Neural crest cell (in vitro differentiated cells): ENCODE measurements at places on chromosomes 2 and 18. TPM values are rescaled to one million over a fixed set of nuclear protein-coding genes. Genes with fewer than 3 reads are reported as not detected.

The CYS1 gene
- not detected in 2 replicates for total RNA-seq

The RTP5 gene
- not detected in 2 replicates for total RNA-seq

The NYAP2 gene
- 0.35 and 0.36 TPM in 2 replicates for total RNA-seq

The SERPINB3 gene
- not detected in 2 replicates for total RNA-seq

The BOK gene
- 6.9 and 8.7 TPM in 2 replicates for total RNA-seq

The TMEM169 gene
- total RNA-seq: 29.7 and 34.8 TPM in 2 replicates

The SRD5A2 gene
- not detected in 2 replicates for total RNA-seq

The TCF4 gene
- total RNA-seq: 82.5 and 89.9 TPM in 2 replicates

The ACVR1C gene
- total RNA-seq: 0.09 and 0.26 TPM in 2 replicates

The DSG3 gene
- total RNA-seq: not detected in 2 replicates

The ZNF385B gene
- 2.1 and 3.4 TPM in 2 replicates for total RNA-seq

- no peak for DNase-seq
These were observed 633.9 kb downstream of the PLCL1 start for GRCh38 chr2:198438331-198438730.

DNA sequence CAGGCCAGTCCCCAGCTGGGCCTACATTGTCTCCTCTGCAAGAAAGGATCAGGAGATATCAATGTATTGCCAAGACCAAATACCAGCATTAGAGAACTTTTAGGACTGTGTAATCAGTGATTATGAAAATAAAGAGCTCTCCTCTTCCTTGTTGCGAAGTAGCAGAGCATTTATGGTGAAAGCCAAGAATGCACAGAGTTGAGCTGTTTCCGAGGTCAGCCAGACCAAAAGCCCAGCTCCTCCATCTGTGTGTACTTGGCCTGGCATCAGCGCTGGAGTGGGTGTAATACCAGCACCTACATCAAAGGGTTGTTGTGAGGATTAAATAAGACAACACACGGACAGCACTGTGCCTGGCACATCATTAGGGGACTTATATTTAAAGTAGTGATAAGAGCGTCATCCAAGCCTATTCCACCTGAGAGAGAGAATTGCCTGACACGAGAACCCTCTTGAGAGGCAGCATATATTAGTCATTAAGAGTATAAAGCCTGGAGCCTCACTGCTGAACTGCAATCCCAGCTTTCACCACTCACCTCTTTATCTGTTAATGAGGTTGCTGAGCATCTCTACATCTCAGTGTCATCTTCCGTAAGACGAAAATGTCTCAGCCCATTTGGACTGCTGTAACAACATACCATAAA, 7.4 kb upstream of the SLC16A14 start:
- DNase-seq: no peak

DNA sequence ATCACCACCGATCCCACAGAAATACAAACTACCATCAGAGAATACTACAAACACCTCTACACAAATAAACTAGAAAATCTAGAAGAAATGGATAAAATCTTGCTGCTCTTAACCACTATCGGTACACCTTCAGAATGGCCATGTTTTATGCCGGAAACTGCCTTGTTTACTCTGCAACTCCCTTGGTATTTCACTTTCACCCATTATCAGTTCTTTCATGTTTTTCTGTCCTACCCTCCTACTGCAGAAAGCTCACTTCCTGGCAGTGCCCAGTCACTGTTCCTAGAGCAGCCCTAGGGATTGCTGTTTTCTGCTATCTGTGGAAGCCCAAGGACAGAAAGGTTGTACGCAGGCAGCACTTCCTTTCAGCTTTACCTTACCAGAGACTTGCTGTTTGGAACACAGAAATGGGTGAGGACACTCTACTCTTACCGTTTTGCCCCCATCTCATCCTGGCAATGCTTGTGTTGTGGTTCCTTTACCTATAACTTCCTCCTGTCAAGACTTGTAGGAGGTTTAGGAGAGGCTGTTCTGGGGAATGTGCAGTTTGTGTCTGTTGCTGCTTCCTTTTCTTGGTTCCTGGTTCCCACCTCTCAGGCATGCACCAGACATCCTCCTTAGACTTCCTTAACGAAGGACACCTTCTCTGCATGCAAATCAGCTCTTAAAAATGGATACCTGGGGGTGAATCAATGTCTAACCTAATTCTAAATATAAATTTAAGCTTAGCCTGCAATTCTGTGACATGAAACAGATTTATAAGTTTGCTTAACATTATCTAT, 394.4 kb downstream of the SPAG16 start:
- DNase-seq: no peak

DNA sequence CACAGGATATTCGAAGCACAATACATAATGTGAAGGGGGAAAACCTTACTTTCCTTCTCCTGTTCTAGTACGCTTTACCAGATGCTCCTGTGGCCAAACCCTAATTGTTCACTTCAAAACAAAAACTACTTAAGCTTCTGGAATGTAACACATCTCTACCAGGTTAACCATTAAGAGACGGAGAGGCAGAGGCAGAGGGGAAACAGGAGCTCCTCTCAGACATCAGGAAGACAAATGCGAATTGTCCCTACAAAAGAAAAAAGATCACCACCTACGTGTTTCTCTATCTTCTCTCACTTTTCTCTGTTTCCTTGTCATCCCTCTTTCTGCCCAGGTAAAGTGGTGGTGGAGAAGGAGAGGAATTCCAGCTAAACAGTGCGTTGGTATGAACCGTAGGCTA, 266.8 kb downstream of the NRXN1 start:
- no peak for DNase-seq

DNA sequence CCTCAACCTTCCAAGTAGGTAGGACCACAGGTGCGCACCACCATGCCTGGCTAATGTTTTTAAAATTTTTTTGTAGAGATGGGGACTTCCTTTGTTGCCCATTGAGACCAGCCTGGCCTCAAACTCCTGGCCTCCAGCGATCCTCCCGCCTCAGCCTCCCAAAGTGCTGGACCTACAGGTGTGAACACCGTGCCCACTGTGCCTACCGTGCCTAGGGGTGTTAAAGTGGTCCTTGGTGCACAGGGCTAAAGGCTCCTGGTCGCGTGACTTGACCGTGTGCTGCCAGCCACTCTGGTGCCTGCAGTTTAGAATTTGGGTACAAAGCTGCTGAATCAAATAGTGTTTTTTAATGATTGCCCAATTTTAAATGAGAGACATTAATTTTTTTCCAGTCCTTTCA, 51.0 kb upstream of the KCNG2 start:
- DNase-seq: no peak

- peak; percentile 81 for DNase-seq
These were observed at the start of gene MFF for GRCh38 chr2:227324995-227325838. Gene MFF (plus strand): TSS chr2:227325251. CDS start chr2:227330666, 5,415 bp downstream.

DNA sequence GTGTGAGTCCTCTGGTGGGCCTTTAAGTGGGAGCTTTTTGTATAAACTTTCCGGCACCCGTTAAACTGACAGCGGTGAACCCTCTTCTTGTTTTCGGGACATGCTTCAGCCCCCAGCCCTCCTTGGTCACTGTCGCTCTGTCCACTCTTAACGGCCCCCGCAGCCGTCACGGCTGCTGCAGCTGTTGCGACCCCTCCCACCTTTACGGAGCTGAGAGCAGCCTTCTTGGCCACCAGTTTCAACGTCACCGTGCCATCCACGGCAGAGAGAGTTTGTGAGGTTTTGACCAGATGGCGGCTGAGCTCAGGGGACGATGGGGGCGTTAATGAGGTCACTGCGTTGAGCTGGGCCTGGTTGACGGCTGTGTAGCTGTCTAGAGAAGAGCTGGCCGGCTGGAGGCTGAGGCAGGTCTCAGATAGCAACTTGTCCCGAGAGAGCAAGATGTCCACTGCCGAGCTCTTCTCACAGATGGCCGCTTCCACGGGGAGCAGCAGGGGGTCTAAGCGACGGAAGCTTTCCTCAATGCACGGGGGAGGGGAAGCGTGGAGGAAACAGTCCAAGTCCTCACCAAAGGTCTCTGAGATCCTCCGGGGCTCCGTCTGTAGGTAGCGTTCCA, 41.9 kb downstream of the KLF7 start:
- no peak for DNase-seq

GRCh38 chr2:232219496-232219870, 159.1 kb upstream of the ALPP start:
- no peak for DNase-seq

DNA sequence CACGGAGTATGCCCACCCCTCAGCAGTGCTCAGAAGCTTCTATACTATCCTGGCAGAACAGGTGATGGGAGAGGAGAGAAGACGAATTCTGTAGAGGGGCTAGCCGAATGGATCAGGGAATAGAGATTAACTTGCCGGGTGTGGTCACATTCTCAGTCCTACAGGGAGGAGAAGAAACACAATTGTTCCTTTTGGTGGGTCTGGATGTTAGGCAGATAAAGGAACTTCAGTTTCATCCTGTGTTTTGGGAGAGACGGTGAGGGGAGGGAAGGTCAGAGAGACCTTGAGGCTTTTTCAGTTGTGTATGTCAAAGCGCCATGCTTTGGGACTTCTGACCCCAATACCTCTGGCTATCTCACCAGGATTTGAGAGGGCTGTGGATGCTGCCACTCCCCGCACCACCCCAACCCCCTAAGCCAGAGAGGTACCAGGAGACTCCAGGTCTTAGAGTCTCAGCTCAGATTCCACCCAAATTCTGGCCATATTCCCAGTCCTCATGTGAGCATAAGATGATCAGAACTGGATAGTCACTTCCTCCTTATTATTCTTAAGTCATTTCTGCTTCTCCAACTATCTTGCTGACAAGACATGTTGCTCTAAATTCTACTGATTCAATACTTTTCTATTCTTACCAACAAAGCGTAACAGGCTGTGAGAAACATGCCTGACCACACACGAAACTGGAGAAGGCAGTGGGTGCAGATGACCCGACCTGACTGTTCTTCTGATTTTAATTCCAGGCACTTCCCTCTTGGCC, 2.3 kb upstream of the TMEM37 start:
- DNase-seq: no peak

- no peak for DNase-seq
These were observed 101.0 kb upstream of the CERS6 start for GRCh38 chr2:168355121-168355520.

DNA sequence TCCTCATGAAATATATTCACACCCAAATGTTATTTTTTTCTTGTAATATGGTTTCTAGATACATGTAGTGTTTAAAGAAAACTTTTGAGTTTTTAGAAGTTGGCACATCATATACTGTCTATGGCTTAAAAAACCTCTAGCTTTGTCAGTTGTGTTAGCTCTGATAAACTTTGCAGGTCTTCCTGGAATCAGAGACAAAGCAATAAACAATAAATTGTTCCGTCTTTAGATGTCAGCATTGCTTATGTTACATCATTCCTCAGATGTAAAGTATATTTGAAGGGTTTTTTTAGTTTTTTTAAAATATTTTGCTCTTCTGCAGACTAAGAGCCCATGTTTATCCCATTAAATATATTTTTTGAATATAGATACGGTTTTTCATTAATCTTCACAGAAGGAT, 145.1 kb downstream of the GPD2 start:
- DNase-seq: no peak

GRCh38 chr2:26316845-26317244, 29.1 kb upstream of the SELENOI start:
- no peak for DNase-seq

- no peak for DNase-seq
These were observed 16.4 kb upstream of the NFU1 start for GRCh38 chr2:69453475-69454129.

DNA sequence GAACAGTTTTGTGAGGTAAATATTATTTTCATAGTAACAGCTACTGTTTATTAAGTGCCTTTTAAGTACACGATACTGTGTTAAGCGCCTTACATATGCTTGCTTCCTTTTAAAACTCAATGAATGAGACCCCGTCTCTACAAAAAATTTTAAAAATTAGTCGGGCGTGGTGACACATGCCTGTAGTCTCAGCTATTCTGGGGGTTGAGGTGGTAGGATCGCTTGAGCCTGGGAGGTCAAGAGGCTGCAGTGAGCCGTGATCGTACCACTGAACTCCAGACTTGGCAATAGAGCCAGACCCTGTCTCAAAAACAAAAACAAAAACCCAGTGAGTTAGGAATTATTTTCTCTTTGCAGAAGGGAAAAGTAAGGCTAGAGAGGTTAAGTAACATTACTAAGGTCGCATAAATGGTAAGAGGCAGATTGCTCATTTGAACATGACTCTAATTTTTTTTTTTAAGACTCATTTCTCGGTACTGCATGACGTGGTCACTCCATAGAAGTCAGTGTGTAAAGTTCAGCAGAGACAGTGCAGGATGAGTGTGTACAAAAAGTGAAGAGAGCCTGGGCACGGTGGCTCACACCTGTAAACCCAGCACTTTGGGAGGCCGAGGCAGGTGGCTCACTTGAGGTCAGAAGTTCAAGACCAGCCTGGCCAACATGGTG, 1.1 kb downstream of the METAP1D start:
- no peak for DNase-seq

DNA sequence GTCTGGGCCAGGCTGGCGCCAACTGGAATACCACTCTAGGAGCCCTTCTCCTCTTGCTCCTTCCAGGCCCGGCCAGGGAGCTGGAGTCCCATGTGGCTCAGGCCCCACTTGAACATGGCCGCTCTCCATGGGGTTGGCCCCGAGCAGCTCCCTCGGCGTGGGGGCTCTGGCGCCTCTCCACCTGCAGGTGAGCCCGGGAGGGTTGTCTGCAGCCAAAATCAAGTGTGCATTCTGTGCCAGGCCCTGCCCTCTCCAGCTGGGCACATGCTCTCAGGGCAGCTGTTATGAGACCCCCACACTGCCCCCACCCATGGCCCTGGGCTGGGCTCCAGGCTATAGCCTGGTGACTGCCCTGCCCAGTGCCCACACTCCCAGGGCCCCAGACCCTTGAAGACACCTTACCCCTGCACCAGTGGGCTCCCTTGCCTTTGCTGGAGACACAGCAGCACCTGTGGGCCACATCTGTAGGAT, 45.8 kb upstream of the HS6ST1 start:
- no peak for DNase-seq

GRCh38 chr2:210586381-210586780, 30.0 kb downstream of the CPS1 start:
- DNase-seq: no peak

DNA sequence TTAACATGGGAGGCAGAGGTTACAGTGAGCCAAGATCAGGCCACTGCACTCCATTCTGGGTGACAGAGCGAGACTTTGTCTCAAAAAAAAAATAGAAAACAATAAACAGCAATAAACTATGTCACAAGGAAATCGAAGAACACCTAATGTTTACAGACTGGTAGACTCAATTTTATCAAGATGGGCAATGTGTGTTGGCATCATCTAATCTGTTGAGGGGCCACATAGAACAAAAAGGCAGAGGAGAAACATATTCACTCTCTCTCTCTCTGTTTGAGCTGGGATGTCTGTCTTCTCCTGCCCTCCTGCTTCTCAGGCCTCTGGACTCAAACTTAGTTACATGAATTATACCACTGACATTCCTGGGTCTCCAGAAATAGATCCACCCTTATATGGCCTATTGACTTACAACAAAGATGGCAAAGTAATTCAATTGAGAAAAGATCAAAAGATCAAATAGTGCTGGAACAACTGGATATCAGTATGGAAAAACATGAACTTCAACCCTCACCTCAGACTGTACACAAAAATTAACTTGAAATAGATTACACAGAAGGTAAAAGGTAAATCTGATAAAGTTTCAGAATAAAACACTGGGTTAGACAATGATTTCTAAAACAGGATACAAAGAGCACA, 703.8 kb upstream of the CRIM1 start:
- DNase-seq: no peak

GRCh38 chr2:108959401-108959800, 29.6 kb downstream of the EDAR start:
- DNase-seq: no peak

GRCh38 chr2:11713815-11714214, 32.6 kb upstream of the LPIN1 start:
- DNase-seq: no peak

GRCh38 chr2:23584054-23584745, 199.2 kb downstream of the KLHL29 start:
- no peak for DNase-seq

- no peak for DNase-seq
These were observed 73.8 kb downstream of the CLIP4 start for GRCh38 chr2:29189052-29189451.
